Ovary (tissue), 10 donors: ENCODE measurements at places on chromosomes 11 and 22.

DNA sequence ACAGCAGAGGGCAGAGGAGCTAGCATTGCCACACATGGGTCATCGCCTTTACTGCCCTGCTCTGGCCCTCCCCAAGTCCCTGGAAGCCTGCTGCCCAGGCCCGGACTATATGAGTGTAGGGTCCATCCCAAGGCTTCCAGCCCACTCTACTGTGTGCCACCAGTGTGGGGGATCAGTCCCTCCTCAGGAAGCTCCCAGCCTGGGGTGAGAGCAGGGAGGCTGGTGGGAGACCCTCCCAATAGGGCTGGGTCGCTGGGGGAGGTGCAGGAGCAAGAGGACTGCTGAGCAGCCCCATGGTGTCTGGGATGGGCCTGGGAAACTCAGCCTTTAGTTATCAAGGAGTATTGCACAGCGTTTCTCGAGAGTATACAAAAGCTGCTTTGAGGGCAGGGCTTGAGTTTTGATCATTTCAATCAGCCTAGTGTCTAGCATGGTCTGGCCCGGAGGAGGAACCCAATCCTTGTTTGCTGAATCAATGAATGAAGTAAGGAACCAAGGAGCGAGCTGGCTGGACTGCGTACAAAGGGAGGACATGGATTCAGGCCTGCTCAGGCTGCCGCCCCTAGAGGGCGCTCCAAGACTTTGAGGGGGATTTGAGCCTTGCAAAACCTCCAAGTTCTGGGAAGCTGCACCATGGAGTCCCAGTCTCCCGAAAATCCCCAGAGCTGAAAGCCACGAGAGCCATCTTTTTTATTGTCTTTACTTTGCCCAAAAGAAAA is 89.0 kb upstream of the PARVA start:
- DNase-seq = peak; percentile 77

DNA sequence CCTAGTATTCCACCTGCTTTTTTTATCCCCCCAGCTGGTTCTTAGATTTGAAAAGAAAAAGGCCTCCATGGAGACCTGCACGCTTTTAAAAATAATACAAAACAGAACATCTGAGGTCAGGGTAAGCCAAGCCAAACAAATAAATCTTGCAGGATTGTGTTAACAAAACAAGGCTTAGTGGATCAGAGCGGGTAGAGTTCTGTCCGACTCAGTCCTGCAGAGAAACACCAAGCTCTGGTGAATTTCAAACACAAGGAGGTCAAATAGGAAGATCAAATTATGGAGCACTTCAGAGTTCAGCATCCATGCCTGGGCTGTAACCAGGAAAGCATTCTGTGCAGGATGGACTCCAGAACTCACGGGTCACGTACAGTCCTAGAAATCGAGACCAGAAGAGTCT is 86.9 kb downstream of the SYN3 start:
- DNase-seq = no peak

DNA sequence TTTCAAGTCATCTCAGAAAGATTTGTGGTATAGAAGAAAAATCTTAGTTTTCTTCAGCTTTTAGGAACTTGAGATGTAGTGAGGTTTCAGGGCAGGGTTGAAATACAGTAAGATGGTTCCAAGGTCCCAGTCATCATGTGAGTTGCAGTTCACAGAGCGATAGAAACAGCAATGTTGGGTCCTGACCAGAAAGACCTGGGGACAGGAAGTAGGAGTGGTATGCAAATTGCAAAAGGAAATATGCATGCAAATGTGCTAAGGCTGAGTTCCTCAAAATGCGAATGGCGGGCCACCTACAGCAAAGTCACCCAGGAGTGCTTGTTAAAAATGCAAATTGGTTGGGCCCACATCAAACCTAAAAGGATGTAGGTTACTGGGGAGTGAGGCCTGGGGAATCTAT is 1032.7 kb upstream of the TENM4 start:
- no peak for DNase-seq

DNA sequence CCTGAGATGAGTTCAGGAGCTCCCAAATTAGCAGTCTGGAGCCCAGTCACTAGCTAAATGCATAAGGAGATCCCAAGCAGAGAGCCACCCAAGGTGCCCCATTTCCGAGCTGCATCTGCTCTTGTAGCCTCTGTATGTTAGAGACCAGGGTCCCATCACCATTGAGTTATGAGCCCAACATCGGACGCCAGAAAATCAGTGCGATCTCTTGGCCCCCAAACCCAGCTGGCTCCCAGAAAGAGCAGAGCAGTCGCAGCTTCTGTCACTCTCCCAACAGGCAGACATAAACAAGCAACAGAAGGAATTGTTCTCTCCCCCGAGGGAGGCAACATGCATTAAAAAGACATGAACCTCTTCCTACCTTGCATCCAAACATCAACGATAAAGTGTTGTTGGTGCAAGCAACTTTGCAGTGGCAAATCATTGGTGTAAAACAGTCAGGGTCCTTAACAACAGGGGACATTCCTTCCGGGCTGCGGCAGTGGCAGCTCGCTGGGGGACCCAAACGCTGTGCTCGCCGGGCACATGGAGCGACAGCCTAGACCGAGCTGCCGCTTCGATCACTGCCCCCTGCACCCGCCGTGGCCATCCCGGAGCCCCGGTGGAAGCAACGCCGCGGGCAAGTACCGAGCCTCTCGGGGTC is 907.1 kb downstream of the DLG2 start:
- DNase-seq = no peak

- no peak for DNase-seq
Observed at GRCh38 chr22:46773076-46773475, 10.6 kb downstream of the TBC1D22A start.

DNA sequence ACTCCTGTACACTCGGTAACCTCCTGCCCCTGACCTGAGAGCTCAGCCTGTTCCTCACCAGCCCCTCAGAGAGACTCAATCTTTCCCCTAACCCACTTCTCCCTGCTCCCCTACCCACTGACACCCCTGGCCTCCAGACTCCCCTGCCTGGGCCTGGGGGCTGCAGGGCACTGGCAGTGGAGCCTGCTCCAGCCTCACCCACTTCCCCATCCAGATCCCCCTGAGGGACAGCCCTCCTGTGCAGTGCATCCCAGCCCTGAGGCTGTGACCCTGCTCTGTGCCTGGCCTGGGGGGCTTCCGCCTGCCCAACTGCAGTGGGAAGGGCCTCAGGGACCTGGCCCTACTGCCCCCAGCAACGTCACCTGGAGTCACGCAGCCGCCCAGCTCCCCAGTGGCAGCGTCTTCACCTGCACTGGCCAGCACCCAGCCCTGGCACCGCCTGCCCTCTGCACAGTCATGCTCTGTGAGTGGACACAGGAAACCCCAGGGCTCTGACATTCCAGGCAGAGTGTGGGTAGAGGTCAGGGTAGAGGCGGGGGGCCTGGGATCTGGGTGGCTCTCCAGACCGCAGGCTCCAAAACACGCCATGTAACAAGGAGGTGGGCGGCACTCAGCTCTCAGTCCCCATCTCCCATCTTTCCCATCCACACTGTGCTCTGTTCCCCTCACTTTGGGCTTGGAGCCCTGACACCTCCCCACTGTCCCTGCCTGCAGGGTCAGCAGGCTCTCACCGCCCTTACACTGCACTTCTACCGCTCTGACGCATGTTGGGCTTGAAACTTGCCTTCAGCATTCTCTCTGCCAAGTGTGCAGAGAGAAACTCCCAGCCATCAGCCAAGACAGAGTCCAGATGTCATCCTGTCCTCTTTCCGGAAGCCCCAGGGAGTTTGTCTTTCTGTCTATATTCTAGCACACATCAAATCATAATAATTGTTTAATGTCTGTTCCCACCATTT is 5.1 kb downstream of the VSIG10L2 start:
- peak; percentile 83 for DNase-seq

DNA sequence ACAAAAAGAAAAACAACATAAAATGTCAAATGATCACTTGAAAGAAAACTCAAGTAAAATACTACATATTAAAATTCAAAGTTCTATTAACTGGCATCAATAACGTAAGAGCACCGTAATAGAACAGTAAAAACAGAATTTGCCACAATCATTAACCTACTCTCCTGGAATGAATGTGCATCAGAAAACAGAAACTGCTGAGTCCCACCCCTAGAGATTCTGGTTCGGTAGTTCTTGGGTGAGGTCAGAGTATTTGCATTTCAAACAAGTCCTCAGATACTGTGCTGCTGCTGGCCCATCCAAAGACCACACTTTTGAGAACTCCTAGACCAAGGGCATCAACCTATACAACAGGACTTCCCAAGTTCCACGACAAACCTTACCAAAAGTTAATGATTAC is 23.5 kb downstream of the PITPNB start:
- DNase-seq = no peak

- DNase-seq = no peak
Observed at GRCh38 chr22:20138868-20139267, 7.3 kb downstream of the ZDHHC8 start.

- no peak for DNase-seq
Observed at GRCh38 chr22:26893173-26894110, 236.1 kb downstream of the MIAT start.

GRCh38 chr22:31561238-31561887 is 65.0 kb downstream of the SFI1 start:
- peak; percentile 72 for DNase-seq

DNA sequence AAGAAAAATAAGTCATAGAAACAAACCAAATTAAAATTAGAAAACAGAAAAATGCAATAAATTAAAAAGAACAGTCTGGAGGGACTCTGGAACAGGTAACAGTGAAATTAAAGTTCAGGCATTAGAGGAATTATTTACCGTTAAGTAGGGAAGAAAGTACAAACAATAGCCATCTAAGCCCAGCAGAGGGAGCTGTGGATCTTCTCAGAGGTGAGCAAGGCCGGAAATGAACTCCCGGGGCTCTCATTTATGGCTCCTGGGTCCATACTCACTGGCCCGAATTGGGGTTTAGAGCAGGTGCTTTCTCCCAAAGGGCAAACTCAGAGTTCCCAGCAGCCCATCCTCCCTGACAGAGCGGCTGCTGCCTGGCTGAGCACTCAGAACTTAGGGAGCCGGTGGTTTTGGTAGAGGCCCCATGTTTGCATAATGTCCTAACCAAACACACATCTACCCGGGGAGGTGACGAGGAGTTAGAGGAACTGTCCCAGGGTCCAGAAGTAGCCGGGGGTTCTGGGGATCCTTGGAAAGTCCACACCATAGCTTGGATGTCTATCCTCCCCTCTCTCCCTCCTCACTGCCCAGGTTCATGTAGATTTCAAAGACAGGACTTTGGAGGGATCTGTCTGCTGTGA is 87.8 kb upstream of the VPREB1 start:
- no peak for DNase-seq

DNA sequence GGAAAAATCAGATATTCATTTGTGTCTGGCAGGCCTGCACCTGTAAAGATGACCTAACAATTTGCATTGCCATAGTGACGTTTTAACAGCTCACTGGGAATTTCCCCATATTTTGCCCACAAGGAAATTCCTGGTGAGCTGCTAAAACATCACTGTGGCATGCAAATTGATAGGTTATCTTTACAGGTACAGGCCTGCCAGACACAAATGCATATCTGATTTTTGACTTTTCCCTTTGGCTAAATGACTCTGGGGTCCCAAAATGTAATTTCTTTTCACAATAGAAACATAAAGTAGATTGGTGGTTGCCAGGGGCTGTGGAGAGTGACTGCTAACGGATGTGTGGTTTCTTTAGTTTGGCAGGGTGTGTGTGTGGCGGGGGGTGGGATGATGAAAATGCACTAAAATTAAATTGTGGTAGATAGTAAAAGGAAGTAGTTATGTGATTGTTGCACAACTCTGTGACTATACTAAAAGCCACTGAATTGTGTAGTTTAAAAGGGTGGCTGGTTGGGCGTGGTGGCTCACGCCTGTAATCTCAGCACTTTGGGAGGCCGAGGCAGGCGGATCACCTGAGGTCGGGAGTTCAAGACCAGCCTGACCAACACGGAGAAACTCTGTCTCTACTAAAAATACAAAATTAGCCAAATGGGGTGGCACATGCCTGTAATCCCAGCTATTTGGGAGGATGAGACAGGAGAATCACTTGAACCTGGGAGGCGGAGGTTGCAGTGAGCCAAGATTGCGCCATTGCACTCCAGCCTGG is 18.5 kb upstream of the FEZ1 start:
- no peak for DNase-seq

GRCh38 chr11:124402326-124402922 is 3.6 kb upstream of the OR8B3 start:
- no peak for DNase-seq

DNA sequence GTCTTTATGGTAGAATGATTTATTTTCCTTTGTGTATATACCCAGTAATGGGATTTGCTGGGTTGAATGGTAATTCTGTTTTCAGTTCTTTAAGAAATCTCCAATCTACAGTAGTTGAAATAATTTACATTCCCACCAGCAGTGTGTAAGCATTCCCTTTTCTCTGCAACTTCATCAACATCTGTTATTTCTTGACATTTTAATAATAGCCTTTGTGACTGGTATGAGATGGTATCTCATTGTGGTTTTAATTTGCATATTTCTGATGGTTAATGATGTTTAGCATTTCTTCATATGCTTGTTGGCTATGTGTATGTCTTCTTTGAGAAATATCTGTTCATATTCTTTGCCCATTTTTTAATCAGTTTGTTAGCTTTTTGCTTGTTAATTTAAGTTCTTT is 901.2 kb downstream of the METTL15 start:
- DNase-seq = no peak

- DNase-seq = peak; percentile 75
Observed at GRCh38 chr11:1693327-1694063, 3.5 kb upstream of the KRTAP5-6 start.

- no peak for DNase-seq
Observed at GRCh38 chr11:10462746-10463300, 7.8 kb downstream of the AMPD3 start.

GRCh38 chr11:110757962-110758755 is 45.9 kb upstream of the ARHGAP20 start:
- DNase-seq = no peak

GRCh38 chr22:26409719-26410335 is 19.2 kb upstream of the ASPHD2 start:
- DNase-seq = no peak

DNA sequence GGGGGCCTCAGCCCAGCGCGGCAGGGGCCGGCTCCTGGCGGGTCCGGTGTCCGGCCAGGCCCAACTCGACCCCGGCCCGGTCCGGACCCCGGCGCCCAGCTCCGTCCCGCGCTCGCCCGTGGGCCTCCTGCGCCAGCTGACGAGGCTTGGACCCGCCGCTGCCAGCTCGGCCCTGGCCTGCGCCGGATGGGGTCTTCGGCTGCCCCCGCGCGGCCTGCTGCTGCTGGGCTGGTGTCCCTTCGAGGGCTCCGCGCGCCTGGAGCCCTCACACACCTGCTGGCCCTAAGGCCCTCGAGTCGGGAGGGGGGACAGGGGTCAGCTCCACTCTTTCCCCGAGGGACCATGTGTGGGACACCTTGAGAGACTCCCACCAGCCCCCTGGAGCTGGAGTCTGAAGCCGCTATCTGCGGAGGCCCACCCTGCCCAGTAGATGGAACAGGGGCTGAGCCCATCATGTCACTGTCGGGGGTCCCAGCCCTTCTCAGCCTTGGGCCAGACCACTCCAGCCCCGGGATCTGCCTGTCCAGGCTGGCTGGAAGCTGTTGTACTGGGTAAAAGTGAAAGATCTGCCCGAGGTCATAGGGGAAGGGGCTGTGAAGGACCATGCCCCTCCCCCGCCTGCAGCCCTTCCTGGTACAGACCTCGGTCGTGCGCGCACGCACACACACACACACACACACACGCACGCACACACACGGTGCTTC is 768 bp upstream of the CDKN1C start:
- DNase-seq = peak; percentile 83

- no peak for DNase-seq
Observed at GRCh38 chr11:97702951-97703350, 1313.1 kb downstream of the JRKL start.
